ENCODE measurements at places on chromosomes 12 and 14.

DNA sequence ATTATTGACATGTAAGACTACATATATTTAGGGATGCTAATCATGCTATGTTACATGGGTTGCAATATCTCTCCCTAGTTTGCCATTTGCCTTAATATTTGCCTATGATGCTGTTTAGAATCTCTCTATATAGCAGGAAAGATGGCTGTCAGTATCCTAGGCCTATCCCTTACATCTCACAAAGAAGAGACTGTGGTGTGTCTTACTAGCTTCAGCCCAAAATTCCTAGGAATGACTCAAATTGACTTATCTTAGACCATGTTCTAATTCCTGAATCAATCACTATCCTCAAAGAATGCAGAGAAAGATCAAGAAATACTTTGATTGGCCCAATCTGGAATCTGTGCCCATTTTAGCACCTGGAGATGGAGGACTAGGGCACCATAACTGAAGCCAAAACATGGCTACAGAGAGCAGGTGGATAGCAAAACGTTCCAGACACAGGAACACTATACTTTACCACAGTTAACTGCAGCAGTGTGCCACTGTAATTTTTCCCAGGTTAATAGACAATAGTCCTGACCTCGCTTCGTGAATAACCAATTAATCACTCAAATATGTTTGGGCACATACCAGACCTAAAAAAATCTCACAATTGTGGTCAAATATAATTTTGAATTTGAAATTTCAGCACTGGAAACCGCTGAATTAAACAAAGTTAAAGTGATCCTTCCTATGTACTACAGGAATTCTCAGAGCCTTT is 32.7 kb upstream of the GLIPR1 start:
- no peak for DNase-seq

DNA sequence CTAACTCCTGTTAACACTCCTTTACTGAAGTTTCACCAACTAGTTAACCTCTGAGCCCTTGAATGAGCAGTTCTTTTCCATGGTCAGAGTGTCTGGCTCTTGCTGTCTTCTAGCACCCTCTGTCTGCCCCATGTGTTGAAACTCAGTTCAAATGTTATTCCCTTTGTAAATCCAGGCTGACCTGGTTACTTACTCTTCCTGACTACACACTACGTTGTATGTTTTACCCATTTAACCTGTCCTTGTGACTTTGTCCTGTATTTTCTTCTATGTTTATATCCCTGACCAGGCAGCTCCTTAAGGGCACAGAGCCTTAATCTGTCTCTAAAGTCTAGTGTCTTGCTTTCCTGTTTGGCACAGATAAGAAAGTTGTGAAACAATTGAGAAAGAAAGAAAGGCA is 389.0 kb upstream of the RPL10L start:
- DNase-seq = peak; percentile 7

GRCh38 chr14:59754256-59754655 is 116.3 kb downstream of the RTN1 start:
- DNase-seq = no peak

DNA sequence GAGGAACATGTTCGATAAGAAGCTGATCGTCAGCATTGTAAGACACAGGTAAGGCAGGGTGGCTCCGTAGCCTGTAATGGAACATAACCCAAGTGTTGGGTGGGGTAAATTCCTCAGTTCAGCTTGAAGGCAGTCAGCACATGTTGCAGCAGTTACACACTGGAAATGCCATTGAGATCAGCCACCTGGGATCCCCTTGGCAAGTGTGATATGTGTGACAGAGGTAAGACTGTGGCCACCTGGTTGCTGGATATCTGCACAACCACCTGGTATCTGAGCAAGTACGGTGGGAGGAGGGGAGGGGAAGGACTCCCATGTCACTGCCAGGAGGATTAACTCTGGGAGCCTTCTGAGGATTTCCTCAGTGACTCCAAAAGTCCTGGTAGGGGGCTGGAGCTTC is 158.0 kb upstream of the CAND1 start:
- no peak for DNase-seq

DNA sequence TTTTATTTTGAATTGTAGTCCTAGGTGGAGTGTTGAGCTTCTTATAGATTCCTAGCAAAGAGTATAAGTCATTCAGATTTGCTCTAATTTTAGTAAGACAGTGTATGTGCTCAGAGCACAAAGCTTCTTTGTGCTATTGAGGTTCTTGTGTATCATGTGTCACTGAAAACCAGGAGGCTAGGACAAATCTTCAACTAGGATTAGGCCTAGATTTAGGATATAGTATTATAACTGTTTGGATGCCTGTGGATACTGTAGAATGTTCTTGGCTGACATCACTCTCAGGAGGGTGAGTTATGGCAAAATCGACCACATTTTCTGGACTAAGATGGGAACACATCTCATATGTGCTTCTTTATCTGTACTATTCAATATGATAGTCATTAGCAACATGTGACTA is 86.5 kb downstream of the DHRS2 start:
- no peak for DNase-seq

- DNase-seq = no peak
Observed at GRCh38 chr12:74889563-74890236, 319.9 kb downstream of the KCNC2 start.

DNA sequence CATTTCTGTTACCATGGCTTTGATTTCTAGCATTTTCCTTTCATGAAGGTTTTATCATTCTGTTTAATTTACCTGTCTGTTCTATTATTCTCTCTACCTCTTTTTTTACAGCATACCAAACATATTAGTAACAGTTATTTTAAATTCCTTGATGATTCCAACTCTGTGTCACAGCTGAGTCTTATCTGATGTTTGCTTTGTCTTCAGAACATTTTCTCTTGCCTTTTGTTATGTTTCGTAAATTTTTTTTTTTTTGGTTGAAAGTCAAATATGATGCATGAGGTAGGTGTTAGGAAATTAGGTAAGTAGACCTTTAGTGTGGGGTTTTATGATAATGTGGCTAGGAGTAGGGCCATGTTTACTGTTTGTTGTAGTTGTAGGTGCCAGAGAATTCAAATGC is 496.4 kb downstream of the FOXG1 start:
- no peak for DNase-seq

- no peak for DNase-seq
Observed at GRCh38 chr12:90987101-90987500, 17.7 kb downstream of the EPYC start.

DNA sequence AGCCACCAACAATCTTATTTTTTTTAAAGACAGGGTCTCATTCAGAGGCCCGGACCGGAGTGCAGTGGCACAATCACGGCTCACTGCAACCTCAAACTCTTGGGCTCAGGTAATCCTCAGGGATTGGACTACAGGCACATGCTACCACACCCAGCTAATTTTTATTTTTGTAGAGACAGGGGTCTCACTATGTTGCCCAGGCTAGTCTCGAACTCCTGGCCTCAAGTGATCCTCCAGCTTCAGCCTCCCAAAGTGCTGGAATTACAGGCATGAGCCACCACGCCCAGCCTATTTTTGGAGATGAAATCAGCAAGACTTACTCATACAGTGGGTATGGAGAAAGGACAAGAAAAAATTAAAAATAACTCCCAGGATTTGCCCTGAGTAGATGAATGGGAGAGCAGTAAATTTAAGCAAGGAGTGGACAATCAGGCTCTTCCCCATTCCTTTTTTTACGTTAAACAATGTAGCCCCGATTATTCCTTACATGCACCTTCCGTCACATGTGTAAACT is 13.2 kb downstream of the FMNL3 start:
- no peak for DNase-seq

GRCh38 chr14:87041290-87042020 is 951.5 kb downstream of the GALC start:
- DNase-seq = no peak

- DNase-seq = no peak
Observed at GRCh38 chr12:47272412-47273190, 192.8 kb upstream of the AMIGO2 start.

GRCh38 chr14:50398189-50398580 is 1.5 kb upstream of the CDKL1 start:
- DNase-seq = no peak

Measured in T47D (cell line).